ENCODE measurements at places on chromosomes 2 and 18.
A peak's percentile ranks its signal among the peaks of the same experiment; 100 is the strongest.

DNA sequence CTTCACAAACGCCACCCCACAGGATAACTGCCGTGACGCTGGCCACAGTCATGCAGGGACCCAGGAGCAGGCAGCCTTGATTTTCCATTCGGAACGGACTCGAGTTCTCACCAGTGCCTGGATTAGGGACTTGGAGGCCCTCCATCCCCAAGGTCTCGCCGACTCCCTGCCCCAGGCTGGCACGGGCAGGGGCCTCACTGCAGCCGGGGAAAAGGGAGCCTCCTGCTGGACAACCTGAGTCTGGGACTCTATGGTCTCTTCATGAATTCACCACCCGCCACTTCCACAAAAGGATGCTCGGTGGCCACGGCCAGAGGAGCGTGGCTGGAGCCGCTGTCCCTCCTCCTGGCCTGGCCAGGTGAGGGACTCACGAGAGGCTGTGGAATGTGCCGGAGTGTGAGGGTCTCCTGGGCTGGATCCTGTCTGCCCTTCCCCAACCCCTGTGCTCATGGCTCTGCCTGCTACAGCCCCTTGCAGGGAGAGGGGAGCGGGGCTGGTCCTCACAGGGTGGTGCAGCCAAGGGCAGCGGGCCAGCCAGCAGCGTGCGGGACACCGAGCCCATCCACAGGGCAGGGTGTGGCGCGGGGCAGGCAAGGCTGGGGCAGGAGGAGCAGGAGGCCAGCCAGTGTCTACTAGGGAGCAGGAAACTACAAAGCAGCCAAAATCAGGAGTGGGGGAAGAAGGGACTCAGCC lies 42.3 kb downstream of the AQP12A start:
- peak; percentile 10 for DNase-seq

DNA sequence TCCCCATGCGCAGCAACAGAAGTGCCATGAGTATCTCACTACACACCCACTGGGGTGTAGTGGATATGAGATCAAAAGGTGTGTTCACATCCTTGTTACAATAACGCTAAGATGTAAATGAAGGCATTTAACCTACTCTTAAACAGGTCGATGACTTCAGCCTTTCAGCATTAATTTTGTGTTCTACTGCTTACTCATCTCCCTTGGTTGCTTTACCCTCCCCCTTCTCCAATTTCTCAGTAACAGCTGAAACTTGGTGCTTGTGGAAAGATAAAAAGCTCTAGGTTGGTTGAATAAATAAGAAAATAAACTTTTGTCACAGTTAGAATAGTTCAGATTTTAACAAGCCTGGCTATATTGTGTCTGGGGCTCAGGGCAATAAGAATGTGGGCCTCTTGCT lies 147.5 kb upstream of the SESTD1 start:
- no peak for DNase-seq

DNA sequence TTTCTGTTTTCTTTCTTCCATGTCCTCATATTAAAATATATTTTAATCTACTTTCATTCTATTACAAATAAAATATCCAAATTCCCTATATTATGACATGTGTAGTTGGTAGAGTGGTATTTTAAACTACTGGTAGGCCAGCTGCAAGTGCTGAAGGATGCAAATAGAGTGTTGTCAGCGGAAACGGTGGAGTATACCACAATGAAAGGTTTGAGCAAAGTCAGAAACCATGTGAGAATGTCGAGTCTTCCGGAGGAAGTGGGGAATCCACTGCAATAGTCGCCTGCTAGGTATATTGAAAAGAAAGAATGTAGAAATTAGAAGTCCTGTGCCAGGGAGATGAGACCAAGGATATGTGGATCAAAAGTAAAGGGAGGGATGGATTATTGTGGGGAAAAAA lies 373.9 kb downstream of the DSEL start:
- DNase-seq, result no peak

DNA sequence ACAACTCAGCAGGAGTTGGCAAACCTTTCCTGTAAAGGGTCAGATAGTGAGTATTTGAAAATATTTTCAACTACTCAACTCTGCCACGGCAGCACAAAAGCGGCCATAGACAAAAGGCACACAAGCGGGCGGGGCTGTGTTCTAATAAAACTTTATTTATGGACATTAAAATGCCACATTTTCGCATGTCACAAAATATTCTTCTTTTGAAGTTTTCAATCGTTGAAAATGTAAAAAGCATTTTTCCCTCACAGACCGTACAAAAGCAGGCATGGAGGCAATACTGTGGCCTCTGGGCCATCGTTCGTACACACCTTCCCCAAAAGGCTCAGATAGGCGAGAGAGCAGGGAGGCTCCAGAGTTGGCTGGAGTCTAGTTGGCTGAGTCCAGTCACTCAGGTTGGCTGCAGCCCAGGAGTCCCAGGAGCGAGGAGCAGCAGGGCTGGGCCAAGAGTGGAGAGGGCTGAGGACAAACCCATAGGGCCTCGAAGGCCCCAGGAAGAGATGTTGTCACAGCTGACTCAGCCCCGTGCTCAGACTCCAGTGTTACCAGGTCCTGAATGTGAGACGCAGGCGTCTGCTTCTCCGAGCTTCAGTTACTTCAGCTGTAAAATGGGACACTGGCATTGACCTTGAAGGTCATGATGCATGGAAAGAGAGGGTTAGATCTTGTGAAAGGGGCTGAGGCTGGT lies 42.5 kb downstream of the SDC1 start:
- DNase-seq, result no peak

DNA sequence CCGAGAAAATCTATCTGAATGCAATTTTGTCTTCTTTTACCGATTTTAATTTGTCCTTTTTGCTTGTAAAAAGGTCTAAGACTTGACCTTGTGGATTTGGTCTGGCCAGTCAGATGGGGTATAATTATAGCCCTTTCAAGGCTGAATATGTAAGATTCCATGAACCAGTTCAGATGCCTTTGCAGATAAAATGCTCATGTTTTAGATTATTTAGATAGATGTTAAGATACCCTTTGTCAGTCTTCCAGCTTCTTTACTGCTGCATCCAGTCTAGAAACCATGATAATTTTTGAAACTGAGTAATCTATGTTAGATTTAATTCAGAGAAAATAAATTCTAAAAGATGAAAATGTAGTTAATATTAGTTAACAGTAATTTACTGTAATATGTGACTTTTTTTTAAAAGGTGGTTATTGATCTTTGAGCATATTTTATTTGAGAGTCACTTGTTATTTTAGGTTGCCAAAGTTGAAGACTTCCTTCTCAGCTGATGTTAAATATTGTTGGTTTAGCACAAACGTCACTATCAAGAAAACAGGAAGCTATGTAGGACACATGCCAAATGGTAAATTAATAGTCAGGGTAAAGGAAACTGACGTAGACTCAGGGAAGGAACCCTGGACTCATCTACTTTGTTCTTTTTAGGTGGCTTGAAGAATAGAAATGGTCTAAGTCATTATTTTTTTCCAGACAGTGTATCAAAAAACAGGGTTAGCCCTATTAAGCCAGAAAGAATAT lies 29.8 kb downstream of the BABAM2 start:
- no peak for DNase-seq

DNA sequence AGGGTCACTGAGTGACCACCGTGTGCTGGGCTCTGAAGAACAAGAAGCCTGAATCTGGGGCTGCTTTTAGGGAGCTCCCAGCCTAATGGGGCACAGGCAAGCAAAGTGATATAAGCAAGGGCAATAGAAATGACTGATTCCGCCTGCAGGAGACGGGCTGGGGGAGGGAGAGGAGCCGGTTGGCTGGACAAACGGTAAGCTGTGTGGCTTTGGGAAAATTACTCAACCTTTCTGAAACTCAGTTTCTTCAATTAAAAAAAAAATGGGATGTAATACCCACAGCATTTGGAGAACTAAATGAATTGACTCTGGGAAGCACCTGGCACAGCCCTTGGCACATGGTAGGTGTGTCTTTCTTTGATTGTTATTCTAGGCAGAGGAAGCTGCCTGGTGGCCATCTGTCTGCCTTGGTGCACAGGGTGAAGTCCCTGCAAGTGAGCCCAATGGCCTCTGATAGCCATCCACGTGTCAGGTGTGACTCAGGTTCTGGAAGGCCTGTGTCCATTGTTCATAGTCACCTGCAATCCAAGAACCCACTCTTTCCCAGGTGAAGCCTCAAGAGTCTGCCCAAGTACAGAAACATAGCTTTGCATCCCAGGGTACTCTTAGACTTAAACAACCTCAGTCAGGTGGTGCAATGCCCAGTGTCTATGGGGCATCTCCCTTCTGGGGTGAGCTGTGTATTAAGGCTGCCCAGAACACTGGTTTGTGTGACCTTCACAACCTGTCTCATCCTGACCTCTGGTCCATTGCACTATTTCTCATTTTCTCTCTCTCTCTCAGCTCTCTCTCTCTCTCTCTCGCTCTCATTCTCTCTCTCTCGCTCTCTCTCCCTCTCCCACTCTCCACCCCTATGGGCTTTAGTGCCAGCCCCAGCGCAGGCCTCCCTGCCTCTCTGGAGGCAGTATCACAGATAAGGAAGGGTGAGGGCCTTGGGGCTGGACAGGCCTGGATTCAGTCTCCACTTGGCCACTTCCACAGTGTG lies 30.0 kb upstream of the NTSR2 start:
- DNase-seq, result no peak

GRCh38 chr2:221731432-221732145 lies 159.5 kb upstream of the EPHA4 start:
- no peak for DNase-seq

DNA sequence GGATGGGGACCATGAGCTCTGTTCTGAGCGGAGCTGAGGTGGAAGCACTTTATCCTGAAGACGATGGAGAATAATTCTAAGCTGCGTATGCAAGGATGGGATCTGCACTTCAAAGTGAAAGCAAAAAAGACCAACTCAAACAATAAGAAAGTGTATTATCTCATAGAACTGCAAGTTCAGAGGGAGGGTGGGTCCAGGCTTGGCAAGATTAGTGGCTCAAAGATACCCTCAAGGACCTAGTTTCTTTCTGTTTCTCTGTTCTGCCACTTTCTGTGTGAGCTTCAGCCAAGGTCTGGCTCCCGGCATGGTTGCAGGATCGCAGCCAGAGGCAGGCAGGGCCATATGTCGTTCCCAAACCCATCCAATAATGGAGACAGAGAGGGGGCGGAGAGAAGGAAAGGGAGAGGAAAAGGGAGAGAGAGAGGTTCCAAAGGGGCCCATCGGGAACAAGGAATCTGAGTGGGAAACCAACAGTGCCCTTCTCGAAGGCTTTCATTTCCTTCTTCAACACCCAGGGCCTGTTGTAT lies 169.2 kb upstream of the NCK2 start:
- no peak for DNase-seq

DNA sequence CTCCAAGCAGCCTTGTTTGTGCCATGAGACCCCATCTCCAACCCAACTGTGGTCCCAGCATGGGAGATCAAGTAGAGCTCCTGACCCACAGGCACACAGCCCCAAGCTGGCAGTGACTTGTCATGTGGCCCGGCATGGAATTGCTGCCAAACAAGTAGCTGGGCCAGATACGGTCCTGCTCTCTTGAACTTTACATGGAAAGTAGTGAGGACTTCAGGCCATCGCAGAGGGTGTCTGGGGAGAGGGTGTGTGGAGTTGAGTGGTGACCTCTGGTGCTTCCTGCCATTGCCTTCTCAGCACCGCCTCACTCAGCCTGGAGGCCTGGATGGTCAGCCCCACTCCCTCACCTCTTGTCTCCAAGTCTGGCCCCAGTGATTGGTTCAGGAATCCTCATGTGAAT lies 10.9 kb upstream of the SLC4A3 start:
- DNase-seq, result no peak

DNA sequence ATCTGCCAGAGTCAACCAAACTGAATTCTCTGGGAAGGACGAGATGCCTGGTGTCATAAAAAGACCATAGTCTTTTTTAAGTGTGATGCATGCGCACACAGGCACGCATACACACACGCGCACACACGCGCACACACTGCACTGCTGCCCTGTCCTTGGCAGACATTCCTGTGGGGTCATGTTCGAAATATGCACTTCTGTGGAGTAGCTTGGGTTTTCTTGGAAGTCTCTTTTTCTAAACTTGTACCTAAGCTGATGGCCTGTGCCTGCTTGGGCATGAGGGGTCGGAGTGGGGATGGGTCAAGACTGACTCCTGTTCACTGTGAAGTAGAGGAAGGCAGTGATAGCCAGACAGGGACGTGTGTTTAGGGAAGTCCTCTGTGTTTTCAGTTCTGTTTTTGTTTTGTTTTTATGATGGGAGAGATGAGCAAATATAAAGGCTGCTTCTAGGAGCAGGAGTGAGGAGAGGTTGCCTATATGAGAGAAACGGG lies 4.0 kb upstream of the RMC1 start:
- no peak for DNase-seq

- DNase-seq, result no peak
These were observed 183.1 kb upstream of the SH3BP4 start for GRCh38 chr2:234768608-234769196.

DNA sequence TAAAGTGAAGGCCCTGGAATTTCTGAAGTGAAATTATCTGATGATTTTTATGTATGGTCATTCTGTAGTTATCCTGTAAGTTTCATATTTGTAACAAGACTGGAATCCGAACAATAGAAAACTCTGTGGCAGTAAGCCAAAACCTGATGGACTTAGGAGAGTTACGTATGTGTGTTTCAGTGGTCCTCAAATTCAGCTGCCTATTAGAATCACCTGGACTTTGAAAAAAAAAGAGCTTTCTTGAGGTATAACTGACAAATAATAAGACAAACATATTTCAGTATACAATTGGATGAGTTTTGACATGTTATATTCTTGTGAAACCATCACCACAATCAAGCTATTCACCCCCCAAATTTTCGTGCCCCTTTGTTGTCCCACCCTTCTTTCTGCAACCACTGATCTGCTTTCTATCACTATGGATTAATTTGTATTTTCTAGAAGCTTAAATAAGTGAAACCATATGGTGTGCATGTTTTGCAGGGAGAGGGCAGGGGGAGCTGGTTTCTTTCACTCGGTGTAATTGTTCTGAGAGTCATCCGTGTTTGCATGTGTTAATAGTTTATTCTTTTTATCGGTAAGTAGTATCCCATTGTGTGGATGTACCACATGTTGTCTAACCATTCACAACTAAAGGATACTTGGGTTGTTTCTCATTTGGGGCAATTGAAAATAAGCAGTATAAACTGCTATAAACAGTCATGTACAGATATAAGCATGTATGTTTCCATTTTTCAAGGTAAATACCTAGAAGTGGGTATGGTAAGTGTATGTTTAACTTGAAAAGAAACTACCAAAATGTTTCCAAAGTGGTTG lies 50.2 kb upstream of the EML4 start:
- DNase-seq, result no peak

GRCh38 chr2:27184115-27184514 lies 27.7 kb upstream of the ATRAID start:
- no peak for DNase-seq

- DNase-seq, result no peak
These were observed 33.5 kb upstream of the CD226 start for GRCh38 chr18:69980982-69981804.

DNA sequence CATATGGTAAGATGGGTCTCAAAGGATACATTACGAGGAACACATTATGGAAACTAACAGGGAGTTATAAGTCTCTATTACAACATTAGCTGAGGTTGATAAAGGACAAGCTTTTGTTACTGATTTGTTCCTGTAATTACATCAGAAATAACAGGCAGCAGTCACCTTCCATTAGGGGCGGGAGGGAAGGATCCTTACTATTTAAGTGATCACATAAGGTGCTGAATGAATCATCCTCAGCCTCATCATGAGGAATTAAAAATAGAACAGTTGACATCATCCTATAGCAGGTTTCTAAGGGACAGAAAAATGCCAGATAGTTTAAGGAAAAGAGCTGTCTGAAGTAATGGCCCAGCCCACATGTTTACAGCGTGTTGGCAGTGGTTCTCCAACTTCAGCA lies 86.9 kb upstream of the MGAT5 start:
- DNase-seq, result no peak

All from stimulated activated CD4-positive, alpha-beta T cell treated with anti-CD3 and anti-CD28 coated beads, Interleukin-4, amount 100 ng/mL, for 24 hours (primary cell).